ENCODE measurements at places on chromosomes 4 and X.
A peak's percentile ranks its signal among the peaks of the same experiment; 100 is the strongest.

DNA sequence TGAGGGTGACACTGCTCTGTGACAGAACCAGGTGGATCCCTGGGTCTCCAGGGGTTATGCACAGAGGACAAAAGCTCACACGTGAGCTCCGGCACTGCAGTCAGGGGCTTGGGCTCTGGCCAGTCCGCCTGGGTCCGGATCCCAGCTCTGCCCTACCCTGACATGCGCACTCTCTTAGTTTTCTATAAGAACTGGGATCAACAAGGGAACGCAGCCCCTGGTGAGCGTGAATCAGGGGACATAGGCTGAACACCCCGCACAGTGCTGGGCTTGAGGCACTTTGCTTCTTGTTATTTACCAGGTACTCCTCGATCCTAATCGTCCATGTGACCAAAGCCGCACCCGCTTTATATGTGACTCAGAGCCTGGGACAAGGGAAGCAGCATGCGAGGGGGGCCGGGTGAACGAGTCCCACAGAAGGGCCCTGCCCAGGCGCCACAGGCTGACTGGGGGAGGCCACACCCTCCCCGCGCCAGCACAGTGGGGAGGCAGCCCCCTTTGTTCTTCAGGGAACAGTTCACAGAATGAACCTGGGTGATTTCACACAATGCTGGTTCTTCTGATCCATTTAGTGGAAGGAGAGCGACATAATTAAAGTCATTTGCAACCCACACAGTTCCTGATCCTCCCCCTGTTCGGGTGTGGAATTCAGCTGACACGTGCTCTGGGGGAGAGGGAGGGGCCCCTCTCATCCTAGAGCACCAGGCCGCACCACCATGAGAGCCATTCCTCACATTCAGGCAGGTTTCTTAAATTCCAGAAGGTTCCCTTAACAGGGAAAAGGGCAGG, 55.5 kb downstream of the WFS1 start:
- peak; percentile 16 for DNase-seq

GRCh38 chr4:55730280-55730931, 89.2 kb upstream of the EXOC1L start:
- no peak for DNase-seq

DNA sequence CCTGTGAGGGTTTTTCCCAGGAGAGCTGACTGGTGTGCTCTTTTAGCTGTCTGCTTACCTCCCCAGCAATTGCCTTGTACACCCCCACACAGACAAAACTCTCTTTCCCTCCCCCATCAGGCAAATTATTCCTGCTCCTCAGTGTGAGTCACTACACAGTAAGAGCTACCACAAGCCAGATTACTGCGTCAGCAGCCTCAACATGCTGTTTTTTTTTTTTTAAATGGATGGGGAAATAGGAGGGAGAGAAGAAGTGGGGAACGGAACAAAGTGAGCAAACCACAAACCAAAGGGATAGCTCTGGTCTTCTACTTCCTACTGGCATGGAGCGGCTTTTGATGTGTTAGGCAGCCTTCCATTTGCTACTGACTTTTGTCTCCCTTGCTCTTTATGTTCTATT, 107.5 kb upstream of the ACSL4 start:
- DNase-seq, result peak; percentile 75

DNA sequence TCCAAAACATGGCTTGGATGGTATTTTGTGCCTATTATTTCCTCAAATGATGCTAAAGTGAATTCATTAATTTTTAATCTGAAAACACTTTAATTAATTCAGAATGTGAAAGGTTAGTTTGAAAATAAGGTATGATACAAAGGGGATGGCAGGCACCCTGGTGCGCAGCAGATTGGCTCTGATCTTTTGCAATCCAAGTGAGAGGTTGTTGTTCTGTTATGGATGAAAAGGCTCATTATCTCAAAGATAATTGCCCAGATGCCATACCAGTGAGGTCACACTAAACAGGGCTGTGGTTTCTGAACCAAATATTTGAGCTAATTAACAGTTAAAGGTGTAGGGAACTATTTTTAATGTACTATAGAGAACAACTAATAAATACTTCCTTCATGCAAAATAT, 504.9 kb downstream of the RAPGEF2 start:
- no peak for DNase-seq

- no peak for DNase-seq
These were observed 439.4 kb downstream of the SPRY1 start for GRCh38 chr4:123835831-123836590.

- no peak for DNase-seq
These were observed 43.1 kb downstream of the PPA2 start for GRCh38 chr4:105430811-105431210.

DNA sequence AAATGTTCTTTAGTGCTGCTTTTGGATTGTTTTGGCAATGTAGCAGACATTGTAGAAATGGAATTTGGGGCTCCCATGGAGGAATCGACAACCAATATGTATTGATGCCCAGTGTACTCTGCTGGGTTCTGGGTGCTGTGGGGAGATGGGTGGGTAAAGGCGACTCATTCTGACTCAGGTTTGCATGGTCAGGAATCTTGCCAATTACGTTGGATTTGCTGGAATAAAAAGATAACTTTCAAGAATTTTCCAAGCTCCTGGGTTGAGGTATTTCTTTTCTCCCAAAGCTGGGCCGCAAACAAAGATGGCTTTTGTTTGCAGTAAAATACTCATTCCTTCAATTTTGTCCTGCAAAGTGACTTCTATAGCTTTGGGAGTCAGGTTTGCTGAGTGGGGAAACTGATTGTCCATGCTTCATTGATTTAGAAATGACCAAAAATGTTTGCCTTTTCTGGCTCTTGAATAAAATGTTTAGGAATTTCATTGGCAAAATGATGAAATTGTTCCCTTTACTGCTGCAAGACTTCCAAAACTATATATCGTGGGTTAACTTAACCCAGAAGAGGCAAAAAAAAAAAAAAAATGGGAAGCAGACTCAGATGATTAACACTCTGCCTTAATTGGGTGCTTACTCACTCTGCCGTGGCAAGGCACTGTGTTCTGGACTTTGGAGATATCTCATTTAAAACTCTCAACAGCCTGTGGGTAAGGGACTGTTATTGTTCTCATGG, 57.0 kb downstream of the RTL9 start:
- DNase-seq, result no peak

GRCh38 chrX:68928401-68928800, 99.6 kb downstream of the EFNB1 start:
- DNase-seq, result no peak

GRCh38 chrX:29834311-29834710, 381.1 kb upstream of the MAGEB2 start:
- DNase-seq, result no peak

- peak; percentile 7 for DNase-seq
These were observed 43.4 kb downstream of the ZNF182 start for GRCh38 chrX:47960406-47960805.

DNA sequence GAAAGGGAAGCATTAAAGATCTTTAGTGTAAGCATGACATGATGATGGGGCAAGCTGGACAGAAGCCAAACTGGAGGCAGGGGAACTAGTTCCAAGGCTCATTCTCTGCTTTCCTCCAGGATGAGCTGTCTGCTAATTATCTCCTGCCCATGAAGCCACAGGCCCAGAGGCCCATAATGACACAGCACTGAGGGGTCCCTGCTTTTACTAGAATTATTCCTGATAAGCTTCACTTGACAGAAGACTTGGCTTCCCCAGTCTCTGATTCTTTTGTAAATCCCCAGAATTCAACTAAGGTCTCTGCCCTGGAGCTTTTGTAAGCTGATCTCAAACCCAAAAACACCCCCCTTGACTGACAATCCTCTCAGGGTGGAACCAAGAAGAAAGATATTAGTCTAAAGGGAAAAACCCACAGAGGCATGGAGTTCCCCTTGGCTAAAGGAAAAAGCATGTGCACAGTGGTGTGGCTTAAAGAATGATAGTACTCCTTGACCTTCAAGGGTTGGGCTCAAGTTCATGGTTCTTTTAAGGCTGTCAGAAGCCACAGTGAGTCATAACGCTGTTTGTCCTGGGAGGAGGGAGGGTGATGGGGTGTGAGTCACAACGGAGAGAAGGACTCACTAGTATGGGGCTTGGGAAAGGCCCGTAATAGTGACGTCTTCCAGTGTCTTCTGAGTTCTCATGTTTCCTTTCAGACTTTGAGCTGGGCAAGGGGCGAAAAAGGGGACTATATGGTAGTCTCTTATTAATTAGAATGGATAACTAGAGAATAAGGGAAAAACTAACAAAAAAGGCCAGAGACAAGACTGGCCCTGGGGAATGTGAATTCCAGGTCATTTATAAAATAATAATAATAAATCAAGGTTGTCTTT, 146.0 kb upstream of the CPEB2 start:
- peak; percentile 66 for DNase-seq
